ENCODE measurements at places on chromosomes 3 and 15. TPM values are rescaled to one million over a fixed set of nuclear protein-coding genes. Genes with fewer than 3 reads are reported as not detected.

The TMC3 gene
- not detected for total RNA-seq

The NR2E3 gene
- total RNA-seq: 0.17 TPM

The POPDC2 gene
- 0.64 TPM for total RNA-seq

DNA sequence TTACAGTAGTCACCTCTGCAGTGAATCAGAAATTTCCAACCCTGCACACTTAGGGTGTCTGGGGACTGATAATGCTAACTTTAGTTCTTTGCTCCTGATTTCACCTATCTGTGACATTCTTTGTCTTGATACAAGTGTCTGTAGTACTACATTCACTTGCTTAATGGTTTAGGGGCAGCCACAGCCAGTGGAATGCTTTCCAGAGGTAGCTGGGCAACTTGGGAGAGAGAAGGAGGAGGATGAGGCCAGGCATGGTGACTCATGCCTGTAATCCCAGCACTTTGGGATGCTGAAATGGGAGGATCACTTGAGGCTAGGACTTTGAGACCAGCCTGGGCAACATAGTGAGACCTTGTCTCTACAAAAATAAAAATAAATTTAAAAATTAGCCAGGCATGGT lies 8.5 kb downstream of the BAHD1 start:
- no peak for DNase-seq

DNA sequence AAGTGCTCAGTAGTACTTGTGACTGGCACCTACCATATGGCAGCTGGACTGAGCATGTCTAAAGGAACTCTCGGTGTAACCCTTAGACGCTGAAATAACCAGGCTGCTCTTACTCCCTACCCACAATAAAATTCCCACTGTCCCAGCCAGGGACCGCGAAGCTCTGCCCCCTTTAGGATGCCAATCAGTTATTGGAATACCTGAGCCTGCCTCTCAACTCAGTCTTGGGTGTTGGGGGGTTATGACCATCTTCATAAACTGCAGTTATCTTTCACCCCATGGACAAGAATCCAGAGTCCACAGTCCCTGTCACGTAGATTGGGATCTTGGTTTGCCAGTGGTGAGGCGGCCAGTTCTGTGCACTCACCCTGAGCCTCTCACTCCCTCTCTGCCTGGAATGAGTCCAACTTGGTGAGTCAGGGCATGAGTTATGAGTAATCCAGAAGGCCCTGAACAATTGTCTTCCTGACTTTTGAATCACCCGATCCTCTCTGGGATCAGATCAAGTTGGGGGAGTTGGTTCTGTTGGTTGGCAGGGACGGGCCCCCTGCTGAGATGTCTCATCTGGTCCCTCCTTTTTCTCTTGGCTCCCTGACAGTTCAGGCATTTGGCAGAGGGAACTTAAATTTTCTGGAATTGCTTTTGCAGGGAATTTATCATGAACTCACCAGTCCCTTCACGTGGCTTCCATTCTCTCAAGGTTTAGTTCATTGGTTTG lies 120.1 kb upstream of the UBE2E1 start:
- DNase-seq: peak; percentile 100

DNA sequence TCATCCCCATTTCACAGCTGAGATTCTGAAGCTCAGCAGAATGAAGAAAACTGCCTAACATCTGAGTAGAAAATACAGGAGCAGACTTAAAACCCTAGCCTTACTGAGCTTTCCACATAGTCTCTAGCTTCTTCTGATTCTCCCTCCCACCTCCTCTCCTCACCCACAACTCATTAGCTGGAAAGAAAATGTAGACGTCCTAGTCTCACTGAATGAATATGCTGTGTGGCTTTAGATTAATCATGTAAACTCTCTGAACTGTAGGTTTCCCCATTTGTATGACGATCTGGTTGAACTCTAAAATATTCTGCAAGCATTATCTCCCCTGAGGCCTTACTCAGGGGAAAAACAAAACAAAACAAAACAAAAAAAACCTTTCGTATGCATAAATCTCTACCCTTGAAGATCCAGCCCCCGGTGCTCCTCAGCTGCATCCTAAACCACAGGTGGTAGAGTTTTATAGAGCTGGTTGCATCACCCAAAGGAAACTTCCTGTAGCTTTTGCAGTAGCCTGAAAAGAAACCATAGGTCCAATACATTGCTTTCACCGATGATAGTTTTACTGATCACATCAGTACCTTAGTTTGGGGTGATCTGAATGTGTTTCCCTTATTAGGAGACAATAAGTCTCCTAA lies 40.6 kb downstream of the FOXB1 start:
- DNase-seq: no peak

DNA sequence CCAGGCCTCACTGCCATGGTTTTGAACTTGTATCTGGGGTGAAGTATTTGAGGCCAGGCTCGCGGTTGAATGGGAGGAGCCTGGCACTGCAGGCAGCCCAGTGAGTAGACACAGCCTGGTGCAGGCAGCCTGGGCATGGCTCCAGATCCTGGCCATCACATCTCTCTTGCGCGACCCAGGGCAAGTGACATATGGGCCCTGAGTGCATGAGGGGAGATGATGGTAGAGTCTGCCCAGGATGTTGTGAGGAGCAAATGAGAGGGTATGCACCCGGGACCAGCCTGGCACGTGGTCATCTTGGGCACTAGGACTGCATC lies 103.5 kb downstream of the TBC1D2B start:
- no peak for DNase-seq

DNA sequence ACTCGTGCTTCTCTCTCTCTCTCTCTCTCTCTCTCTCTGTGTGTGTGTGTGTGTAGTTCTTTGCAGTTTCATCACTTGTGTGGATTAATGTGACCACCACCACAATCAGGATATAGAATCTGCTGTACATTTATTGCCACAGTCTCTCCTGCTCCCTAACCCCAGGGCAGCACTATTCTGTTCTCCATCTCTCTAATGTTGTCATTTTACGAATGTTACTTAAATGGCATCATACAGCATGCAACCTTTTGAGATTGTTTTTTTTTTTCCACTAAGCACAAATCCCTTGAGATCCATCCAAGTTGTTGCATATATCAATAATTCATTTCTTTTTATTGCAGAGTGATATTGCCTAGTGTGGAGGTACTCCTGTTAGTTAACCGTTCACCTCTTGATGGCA lies 26.9 kb downstream of the SLCO3A1 start:
- DNase-seq: no peak

DNA sequence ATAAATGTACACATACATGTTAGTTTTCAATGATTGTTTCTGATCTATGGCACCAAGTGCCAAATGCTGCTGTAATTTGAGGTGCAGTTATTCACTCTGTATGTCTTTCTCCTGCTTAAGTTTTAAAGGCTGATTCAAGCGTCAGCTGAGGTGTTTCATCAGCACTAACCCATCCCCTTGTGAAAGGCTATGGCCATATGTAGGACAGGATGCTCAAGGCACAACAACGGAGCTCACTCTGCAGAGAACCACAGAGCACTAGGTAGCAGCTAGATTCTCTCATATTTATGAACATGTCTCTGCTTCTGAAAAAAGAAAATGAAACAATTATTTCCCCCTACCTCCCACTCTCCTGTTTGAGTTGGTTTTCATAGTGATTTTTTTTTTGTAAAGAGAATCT lies 340.0 kb upstream of the TMCO5A start:
- DNase-seq: no peak

Measured in mammary epithelial cell (primary cell).